GM13976 (cell line): ENCODE measurements at places on chromosomes 6 and 20.

- peak; percentile 26 for DNase-seq
These were observed 102.0 kb downstream of the PSMB1 start for GRCh38 chr6:170450916-170451761.

DNA sequence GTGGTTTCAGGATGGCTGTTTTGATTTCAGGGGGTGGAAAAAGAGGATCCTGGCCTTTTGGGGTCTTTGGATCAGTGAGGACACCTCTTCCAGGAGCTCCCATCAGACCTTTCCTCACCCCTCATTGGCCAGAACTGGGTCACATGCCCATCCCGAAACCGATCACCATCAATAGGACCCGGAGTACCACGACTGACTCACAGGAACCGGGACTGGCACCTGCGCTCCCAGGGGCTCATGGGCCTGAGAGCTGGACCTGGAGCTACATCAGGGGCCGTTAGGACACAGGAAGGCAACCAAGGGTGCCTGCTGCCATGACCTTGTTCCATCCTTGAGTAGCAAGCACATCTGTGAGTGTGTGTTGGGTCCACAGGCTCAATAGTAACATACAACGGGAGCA lies 180.4 kb downstream of the BMP7 start:
- no peak for DNase-seq

- no peak for DNase-seq
These were observed 190.3 kb downstream of the TENT5A start for GRCh38 chr6:81562169-81562568.

DNA sequence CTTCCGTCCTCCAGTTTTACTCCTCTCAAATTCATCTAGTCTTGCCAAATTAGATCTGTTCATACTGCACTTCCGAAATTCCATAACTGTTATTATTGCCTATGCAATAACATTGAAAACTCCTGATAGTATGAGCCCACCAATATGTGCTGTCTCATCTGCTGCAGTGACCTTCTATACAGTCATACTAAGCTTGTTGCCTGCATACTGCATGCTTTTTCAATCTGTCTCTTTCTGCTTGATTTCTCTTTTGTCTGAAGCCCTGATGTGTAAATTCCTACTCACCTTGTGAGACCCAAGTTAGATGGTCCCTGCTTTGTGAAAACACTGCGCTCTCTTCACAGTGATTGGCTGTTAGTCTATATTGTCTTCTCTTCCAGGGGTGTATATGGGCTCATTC lies 1.1 kb downstream of the TBP start:
- DNase-seq: no peak

DNA sequence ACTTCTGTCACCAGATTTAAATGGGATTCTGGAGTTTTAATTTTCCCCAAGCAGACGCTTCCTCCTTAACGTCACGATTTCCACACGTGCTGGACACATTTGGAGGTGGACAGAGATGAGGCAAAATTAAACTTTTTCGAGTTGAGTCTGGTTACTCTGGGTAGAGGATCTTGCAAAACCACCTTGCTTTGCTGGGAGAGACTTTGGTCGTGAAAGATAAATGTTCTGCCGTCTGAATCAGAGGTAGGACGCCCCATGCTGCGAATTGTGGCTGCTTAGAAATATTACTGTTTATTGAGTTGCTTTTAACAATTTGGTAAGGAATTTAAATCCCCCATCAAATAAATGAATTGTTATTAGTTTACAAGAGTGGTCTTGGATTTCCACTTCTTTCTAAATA lies 46.8 kb downstream of the CTCFL start:
- DNase-seq: no peak
